ENCODE measurements at places on chromosomes 3 and 15. TPM values are rescaled to one million over a fixed set of nuclear protein-coding genes. Genes with fewer than 3 reads are reported as not detected.

The HIGD2B gene
- total RNA-seq, result not detected

The DCLK3 gene
- total RNA-seq, result not detected

The NRROS gene
- total RNA-seq, result not detected

The ATP10A gene
- 1.7 TPM for total RNA-seq

The SLC15A2 gene
- 0.86 TPM for total RNA-seq

The IMPG2 gene
- 0.20 TPM for total RNA-seq

The UROC1 gene
- not detected for total RNA-seq

The CHRFAM7A gene
- total RNA-seq, result 4.3 TPM

The FSD2 gene
- total RNA-seq, result not detected

The PPP1R14D gene
- not detected for total RNA-seq

The MED12L gene
- not detected for total RNA-seq

The FOXB1 gene
- total RNA-seq, result 0.76 TPM

The ARHGEF26 gene
- total RNA-seq, result 14.3 TPM

The FBXO40 gene
- 0.02 TPM for total RNA-seq

The CCR3 gene
- total RNA-seq, result not detected

The SERPINI2 gene
- not detected for total RNA-seq

The CD86 gene
- not detected for total RNA-seq

The NANOGP8 gene
- not detected for total RNA-seq

Data from SJCRH30 (cell line).